Peyer's patch (tissue), 4 donors: ENCODE measurements at places on chromosomes 3 and 15. TPM values are rescaled to one million over a fixed set of nuclear protein-coding genes. Genes with fewer than 3 reads are reported as not detected.

- H3K36me3 ChIP-seq: no peaks in the 10 kb centered on the region
- H3K27me3 ChIP-seq: no peaks in the 10 kb centered on the region
- H3K4me1 ChIP-seq: no peaks in the 10 kb centered on the region
- H3K27ac ChIP-seq: no peak overlapping the region
These were observed 79.3 kb downstream of the NEK10 start for GRCh38 chr3:27289769-27290413.

EPHB1 gene
- 0.83 TPM for total RNA-seq

CA12 gene
- 22.1 TPM for total RNA-seq

DNA sequence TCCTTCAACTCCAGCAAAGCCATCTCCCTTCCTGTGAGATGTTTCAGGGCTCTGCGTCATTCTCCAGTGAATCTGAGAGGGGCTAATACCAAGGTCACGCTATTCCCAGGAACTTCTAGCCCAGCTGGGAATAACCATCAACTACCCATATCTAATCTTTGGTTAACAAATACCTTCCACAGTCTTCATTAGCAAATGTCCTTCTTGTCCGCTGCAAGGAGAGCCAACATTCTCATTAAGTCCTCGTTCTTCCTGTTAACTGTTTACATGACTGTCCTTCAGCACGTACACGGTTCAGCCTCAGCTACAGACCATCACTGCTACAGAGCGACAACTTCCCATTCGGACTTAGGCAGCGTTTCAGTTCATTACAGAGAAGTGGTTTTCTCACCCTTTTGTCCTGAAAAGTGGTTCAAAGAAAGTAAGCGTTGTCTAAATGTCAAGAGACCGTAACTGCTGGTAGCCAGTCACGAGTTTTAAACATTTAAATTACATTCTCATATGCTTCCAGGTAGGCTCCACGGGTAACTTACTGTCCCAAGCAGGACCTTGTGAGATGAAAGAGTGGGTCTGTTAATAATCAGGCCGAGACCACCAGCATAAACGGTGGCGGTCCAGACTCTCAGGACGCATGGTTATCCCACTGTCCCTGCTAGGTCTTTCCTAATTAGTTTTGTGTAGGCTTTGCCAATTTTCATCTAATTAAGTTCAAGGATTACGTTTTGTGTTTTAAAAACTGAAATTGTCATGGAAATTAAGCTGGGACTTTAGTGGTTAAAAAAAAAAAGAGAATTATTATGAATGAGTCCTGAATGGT lies 63.8 kb downstream of the CHSY1 start:
- no peak for DNase-seq
- no peaks in the 10 kb centered on the region for H3K36me3 ChIP-seq
- no peaks in the 10 kb centered on the region for H3K27me3 ChIP-seq
- peak overlapping the region; percentile 50 for H3K27ac ChIP-seq
- H3K4me3 ChIP-seq: no peak overlapping the region
- H3K4me1 ChIP-seq: no peaks in the 10 kb centered on the region

GRCh38 chr3:24145981-24146822 lies 201.1 kb downstream of the NR1D2 start:
- DNase-seq: no peak
- no peaks in the 10 kb centered on the region for H3K27me3 ChIP-seq
- H3K4me1 ChIP-seq: no peaks in the 10 kb centered on the region

DNA sequence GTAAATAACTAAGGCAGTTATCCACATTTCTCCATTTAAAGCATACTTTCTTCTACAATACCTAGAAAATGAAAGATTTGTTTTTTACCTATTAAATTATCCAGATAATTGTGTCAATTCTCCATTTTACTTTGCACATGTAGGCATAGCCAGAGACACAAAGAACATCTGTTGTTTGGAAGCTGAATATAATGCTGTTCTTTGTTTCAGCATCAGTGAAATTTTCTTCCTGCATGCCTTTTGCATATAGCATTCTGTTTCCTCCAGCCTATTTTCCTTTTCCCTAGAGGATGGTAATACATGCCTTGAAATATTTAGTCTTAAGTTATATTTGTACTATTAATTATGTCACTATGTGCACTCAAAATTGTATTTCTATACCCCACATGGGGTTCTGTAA lies 233.7 kb downstream of the CNTN6 start:
- no peaks in the 10 kb centered on the region for H3K36me3 ChIP-seq
- no peak overlapping the region for H3K27ac ChIP-seq
- H3K4me3 ChIP-seq: no peak overlapping the region
- H3K27me3 ChIP-seq: no peaks in the 10 kb centered on the region
- no peaks in the 10 kb centered on the region for H3K4me1 ChIP-seq

DNA sequence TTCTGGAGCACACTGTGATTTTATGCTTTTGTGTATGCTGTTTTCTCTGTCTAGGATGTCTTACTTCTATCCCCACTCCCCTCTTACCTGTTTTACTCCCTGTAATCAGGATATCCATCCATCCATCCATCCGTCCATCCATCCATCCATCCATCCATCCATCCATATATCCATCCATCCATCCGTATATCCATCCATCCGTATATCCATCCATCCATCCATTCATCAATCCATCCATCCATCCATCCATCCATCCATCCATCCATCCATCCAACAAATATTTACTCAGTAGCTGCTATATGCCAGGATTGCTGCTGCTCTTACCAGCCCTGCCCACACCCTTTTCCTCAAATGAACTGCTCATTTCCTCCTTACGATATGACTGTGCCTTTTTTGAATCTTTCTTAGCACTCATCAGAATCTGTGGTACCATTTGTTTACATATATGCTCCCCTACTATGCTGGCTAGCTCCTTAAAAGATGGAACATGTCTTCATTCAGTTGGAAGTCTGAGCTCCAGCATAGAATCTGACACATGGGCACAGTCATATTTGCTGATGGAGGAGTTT lies 35.2 kb downstream of the USP13 start:
- no peak overlapping the region for H3K27ac ChIP-seq
- DNase-seq: no peak
- H3K27me3 ChIP-seq: no peaks in the 10 kb centered on the region
- no peak overlapping the region for H3K4me3 ChIP-seq

DNA sequence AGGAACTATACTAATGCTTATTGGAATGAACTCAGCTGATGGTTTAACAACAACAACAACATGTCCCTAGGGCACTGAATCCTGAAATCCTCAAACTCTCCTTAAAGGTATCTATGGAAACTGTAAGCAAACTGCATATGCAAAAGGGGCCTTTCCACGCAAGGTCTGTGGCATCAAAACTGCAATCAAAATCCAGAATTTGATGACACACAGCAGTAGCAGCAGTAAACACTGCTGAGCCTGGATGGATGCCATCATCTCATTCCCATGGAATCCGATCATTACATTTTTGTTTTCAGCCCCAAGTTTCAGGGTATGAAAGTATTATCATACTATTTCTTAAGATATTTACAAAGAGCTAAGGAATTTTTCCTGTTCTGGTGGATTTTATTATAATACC lies 399.7 kb downstream of the VPS13C start:
- H3K27ac ChIP-seq: no peak overlapping the region
- H3K36me3 ChIP-seq: no peaks in the 10 kb centered on the region
- no peak for DNase-seq
- H3K4me3 ChIP-seq: no peak overlapping the region
- no peaks in the 10 kb centered on the region for H3K27me3 ChIP-seq

GRCh38 chr3:8658306-8659212 lies 14.0 kb upstream of the SSUH2 start:
- no peaks in the 10 kb centered on the region for H3K27me3 ChIP-seq
- peaks cover 11% of the 10 kb centered on the region for H3K4me1 ChIP-seq
- no peaks in the 10 kb centered on the region for H3K36me3 ChIP-seq

IL17RB gene
- 37.5 TPM for total RNA-seq

DNA sequence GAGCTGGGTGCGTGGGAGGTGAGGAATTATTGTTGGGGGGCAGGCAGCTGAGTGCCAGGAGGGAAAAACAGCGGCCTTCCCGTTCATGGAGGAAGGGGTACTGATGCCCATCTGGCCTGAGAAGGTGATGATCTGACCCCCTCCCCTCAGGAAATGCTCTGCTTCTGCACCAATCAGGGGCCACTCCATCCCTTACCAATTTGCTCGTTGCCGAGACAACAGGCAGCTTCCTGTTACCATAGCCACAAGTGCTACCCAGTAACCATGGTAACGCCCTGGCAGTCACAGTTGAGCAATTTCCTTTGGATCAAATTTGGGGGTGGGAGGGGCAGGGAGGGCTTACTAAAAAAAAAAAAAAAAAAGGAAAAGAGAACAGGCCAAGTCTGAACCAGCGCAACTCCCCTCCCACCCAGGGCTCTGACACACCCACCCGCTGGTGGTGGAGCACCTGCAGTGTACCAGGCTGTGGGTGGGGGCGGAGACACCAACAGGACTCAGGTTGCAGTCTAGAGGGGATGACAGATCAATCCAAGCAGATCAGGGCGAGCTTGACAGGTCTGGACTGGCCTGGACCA lies 13.7 kb downstream of the CELF6 start:
- no peak for DNase-seq
- H3K4me1 ChIP-seq: no peaks in the 10 kb centered on the region
- H3K27me3 ChIP-seq: no peaks in the 10 kb centered on the region
- H3K27ac ChIP-seq: no peak overlapping the region
- no peaks in the 10 kb centered on the region for H3K36me3 ChIP-seq

- DNase-seq: no peak
- H3K4me1 ChIP-seq: no peaks in the 10 kb centered on the region
- no peak overlapping the region for H3K4me3 ChIP-seq
These were observed 15.1 kb downstream of the EHD4 start for GRCh38 chr15:41957021-41957897.
